Activated naive CD4-positive, alpha-beta T cell treated with anti-CD3 and anti-CD28 coated beads, Interleukin-2, amount 50 U/mL, for 16 hours (primary cell): ENCODE measurements at places on chromosomes 11 and 22.

- DNase-seq: peak; percentile 21
Observed at GRCh38 chr11:10653946-10654810, 39.4 kb downstream of the IRAG1 start.

DNA sequence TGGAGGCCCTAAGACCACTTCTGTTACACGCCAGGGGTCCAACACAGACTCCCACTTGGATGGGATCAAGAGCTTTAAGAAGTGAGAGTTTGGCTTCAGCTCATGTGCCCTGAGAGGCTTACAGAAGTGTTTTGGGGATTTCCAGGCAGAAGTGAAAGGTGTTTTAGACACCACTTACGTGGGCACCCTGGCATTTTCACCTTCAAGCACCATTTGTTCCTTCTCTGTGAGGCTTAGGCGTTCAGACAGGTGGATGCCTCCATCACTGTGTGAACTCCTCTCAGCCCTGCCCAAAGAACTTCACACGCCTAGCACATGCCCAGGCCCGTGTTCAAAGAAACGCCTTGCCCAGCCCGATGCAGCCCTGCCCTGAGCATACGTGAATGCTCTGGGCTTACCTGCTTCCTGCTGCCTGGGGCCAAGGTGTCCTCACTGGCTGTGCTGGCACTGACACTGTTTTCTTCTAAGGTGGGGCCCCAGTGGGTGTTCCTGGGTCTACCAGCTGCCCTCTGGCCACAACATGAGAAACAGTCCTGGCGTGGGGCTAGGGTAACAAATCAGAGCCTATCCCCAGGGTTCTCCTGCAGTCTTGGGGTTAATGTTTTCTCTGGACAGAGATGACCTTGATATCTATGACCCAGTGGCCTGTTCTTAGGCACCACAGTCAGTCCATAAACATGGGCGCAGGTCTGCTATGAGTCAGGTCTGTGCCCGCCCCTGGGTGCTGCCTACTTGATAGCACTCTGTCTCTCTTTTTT lies 34.0 kb downstream of the AMPD3 start:
- no peak for DNase-seq

- peak; percentile 32 for DNase-seq
Observed at GRCh38 chr22:26502688-26503561, 9.3 kb downstream of the TFIP11 start.

DNA sequence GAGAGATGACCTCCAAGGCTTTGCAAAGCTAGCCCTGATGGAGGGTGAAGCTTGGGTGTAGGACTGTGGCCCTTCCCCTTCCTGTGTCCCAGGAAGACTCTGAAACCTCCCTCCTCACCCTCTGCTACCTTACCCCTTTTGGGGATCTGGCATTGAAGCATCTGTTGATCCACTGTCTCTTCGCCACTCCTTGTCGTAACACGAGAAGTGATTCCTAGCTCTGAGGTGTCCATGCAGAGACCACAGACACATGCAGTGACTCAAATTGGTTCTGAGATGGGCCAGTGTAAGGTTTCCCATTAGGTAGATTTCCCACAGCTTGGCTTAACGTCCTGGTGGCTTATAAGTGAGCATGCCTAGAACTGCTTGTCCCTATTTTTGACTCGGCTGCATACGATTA lies 101.4 kb downstream of the ZBTB16 start:
- no peak for DNase-seq

GRCh38 chr11:65341856-65342255 lies 8.2 kb downstream of the DPF2 start:
- no peak for DNase-seq

DNA sequence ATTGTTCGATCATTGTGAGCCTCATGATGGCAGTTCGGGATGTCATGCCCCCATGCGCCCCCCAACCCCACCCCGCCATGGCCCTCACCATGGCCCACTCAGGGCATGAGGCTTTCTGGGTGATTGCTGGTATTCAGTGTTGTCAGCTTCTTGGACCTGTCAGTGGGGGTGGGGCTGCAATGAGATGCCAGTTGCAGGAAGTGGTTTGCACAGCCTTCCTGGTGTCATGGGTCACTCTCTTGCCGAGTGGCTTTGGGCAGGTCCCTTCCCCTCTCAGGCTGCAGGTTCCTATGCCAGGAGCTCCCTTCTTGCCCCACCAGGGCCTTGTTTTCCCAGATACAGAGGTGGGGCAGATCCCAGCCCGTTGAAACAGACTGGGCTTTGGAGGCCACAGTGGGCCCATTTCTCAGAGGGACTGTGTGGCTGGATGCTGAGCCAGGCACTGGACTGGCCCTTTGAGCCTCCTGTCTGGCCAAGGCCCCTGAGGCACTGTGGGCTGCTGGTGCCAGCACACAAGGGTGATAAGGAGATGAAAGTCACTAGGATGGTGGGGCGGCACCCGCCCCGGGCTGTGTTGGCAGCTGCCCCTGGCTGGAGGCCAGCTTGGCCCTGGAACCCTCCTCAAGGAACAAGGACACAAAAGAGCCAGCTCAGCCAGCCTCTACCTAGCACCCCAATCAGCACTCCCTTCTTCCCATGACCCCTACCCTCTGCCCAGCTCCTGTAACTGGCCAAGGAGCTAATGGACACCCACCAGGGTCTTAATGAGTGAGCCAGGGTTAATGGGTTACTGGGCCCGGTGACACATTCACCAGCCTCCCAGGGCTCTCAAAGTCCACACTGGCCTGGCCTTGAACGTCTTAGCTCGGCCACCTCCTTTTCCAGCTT lies 1.5 kb upstream of the GGT1 start:
- no peak for DNase-seq

DNA sequence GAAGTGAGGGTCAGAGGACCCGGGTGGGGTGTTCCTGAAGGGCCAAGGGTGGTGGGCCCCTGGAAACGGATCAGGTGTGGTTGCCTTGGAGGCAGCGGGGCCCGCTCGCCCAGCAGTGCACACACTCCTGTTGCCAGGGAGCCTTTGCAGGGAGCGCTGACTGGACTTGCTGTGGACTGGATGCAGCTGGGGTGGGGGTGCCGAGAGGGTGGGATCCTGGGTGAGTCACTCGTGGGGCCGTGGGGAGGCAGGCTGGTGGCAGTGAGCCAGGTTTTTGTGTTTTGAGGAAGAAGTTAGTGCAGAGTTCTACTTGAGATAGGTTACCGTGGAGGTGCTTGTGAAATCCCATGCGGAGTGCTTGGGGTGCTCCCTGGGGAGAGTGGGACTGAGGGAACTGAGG lies 1.3 kb downstream of the MRPL23 start:
- no peak for DNase-seq

- DNase-seq: no peak
Observed at GRCh38 chr11:18769802-18770456, 21.7 kb downstream of the PTPN5 start.

DNA sequence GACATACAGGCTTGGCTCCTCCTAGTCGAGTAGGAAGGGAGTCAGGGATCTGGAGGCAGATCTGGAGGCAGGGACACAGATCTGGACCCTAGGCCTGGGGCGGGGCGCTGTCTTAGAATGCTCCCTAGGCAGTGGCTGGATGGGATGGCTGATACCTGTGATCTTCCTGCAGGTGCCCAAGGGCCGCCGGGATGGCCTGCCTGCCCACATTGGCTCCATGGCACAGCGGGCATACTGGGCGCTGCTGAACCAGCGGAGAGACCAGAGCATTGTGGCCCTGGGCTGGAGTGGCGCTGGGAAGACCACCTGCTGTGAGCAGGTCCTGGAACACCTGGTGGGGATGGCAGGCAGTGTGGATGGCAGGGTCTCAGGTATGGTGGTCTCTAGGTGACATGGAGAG lies 35.4 kb downstream of the MYO18B start:
- DNase-seq: no peak

DNA sequence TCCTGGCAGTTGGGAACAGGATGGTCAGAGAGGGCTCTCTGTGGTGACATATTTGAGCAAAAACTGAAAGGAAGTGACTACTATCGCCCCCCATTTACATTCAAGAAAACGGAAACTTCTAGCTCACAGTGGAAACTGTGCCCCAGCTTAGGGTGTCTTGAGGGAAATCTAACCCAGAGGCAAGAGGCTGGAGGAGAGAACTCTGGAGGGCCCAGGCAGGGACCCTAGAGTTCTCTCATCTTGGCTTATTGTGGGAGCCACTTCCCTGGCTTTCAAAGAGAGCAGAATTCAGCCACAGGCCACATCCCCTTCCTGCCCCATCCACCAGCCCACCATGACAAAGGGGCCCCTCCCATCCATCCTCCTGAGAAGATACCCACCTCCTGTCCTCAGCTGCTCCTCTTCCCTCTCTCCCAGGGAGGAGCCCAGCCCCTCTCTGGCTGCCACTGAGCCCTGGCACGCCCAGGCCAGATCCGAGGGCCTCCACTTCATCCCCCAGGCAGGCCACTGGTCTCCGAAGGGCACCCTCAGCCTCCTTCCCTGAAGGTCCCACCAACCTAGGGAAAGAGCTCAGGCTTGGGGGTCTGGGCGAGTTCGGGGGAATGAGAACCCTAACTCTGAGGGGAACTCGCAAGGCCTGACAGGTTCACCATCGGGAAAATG lies 1.6 kb upstream of the TMPRSS13 start:
- no peak for DNase-seq

GRCh38 chr22:37970864-37971263 lies 13.5 kb downstream of the SOX10 start:
- DNase-seq: no peak

DNA sequence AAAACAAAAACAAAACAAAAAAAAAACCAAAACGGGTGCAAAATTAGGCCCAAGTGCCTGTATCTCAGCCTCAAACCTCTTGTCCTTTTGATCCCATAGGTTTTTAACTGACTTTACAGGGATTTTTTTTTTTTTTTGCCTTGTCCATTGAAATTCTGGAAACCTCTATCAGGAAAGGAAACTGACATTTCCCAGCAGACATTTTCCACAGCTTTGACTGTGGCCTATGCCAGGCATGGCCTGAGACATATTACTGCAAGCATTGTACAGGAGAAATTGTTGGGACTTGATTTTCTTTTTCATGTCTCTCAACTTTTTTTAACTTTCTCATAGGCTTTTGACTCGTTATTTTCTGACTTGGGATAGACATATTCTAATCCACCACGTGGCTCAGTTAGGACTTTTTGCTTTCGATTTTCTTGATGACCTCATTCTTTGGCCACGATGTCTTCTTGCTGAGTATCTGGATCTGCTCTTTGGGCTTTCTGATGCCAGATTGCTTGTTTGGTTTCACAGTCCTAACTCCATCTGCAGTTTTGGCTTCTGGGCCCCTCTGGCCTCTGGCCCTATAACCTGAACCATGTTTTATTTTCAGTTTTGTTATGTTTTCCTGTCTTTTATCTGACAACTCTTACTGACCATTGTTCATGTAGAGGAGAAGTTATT lies 336.1 kb upstream of the C11orf87 start:
- no peak for DNase-seq

- DNase-seq: no peak
Observed at GRCh38 chr11:116782728-116783127, 5.1 kb downstream of the ZPR1 start.

DNA sequence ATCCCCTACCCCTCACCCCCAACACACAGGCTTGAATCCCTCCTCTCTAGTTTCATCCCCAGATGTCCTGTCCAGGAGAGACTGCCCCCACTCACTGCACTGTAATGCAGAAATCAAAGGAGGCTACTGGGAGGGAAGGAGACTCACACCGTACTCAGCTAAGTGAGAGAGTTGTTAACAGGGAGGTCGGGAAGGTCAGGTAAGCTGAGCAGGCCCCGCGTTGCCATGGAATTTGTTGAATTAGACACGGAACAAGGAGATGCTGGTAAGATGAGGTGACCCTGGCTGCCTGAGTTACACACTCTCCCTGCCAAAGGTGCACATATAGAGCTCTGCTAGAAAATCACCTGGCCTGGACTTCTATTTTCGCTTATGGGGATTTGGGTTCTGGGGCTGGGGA lies 197.9 kb downstream of the NXPE2 start:
- DNase-seq: no peak

DNA sequence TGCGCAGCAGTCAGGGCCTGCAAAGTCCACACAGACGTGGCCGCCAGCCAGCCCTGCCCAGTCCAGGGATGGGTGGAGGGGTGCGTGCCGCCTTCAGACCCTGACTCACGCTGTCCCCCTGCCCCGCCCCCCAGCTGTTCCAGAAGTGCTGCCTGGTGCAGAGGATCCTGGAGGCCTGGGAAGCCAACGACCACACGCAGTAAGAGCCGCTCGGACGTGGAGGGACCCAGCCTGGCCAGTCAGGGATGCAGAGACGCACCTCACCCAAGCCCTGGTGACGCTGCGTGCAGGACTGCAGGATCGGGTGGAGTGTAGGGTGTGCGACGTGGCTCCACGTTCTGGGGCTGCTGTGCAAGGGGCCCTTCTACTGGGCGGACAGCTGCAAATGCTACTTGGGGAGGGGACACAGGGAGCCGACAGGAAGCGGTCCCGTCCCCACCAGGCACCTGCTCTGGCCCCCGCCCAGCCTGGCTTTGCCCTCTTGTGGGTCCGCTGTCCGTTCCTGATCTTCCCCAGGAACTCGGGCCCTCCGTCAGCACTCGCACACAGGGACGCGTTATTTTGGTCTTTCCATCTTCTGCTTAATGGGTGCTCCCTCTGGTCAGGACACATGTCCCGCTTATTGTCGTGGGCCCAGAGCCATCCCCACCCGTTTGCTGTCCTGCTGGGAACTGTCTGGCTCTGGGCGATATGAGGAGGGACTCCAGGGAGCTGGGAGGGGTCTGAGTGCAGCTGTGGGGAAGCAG lies 42.5 kb downstream of the SBF1 start:
- no peak for DNase-seq

DNA sequence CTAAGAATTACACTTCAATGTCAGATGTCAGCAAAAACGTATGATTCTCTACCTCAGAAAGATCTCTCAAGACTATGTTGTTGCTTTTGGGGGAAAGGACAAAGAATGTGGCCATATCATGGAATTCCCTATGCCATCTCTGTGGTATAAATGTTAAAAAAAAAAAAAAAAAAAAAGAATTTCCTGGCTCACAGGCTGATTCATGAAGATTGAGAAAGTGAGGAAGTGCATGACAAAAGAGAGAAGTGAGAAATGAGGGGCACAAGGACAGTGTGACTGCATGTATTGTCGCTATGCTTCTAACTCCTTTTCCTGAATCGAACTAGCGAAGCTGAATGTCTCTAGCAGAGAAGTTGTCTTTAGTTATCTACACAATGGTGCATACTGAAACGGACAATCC lies 80.6 kb upstream of the CARD18 start:
- DNase-seq: no peak

- no peak for DNase-seq
Observed at GRCh38 chr11:33897761-33898375, 6.0 kb upstream of the LMO2 start.

- no peak for DNase-seq
Observed at GRCh38 chr11:61885166-61885778, 6.1 kb downstream of the FADS3 start.

GRCh38 chr11:23543651-23544222 lies 683.5 kb upstream of the CCDC179 start:
- no peak for DNase-seq

- no peak for DNase-seq
Observed at GRCh38 chr11:7486781-7487140, 1.5 kb downstream of the OLFML1 start.

DNA sequence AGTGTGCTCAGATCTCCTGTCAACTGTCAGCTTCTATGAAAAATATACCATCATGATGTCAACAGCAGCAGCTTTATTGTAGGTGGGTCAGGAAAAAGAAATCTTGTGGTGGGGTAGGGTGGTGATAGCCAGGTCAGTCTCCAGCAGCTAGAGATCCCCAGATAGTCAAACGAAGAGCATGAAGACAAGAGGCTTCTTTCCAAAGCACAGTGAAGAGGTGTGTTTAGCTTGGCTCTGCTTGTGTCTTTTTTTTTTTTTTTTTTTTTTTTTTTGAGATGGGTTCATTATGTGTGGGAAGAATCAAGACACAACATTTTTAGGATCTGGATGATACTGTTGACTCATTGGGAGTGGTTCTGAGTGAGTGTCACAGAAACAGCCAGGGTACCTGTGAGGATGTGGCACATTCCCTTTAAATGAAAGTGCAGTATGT lies 1075.5 kb downstream of the NTM start:
- no peak for DNase-seq

- DNase-seq: no peak
Observed at GRCh38 chr11:39668640-39669039, 1790.8 kb downstream of the LRRC4C start.
